ENCODE measurements at places on chromosomes 4 and X.

- no peak for DNase-seq
Measured at GRCh38 chrX:137032841-137033773, 688 bp downstream of the GPR101 start.

- DNase-seq, result no peak
Measured at GRCh38 chr4:188030401-188030800, 34.8 kb downstream of the ZFP42 start.

DNA sequence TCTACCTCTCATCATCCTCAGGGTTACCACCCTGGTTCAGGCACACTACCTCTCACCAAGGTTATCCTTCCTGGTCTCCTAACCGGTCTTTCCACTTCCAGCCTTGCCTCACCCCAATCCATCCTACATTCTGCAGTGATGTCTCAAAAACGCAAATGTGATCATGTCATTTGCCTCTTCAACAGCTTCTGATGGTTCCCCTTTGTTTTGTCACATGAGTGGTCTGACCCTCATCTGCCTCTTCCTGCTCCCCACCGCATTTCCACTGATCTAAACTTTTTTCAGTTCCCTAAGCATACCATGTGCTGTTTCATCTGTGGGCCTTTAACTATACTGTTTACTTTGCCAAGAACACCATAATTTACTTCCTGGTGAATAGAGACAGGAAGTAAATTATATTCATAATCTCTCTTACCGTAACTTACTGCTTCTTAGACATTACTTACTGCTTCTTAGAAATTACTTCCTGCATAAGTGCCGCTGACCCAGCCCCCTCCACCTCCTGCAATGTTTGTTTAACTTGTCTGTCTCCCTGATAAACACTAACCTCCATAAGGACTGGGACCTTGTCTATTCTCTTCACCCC lies 27.1 kb upstream of the NSUN7 start:
- no peak for DNase-seq

GRCh38 chr4:152981278-152981677 lies 45.2 kb downstream of the FHDC1 start:
- DNase-seq, result peak; percentile 29

DNA sequence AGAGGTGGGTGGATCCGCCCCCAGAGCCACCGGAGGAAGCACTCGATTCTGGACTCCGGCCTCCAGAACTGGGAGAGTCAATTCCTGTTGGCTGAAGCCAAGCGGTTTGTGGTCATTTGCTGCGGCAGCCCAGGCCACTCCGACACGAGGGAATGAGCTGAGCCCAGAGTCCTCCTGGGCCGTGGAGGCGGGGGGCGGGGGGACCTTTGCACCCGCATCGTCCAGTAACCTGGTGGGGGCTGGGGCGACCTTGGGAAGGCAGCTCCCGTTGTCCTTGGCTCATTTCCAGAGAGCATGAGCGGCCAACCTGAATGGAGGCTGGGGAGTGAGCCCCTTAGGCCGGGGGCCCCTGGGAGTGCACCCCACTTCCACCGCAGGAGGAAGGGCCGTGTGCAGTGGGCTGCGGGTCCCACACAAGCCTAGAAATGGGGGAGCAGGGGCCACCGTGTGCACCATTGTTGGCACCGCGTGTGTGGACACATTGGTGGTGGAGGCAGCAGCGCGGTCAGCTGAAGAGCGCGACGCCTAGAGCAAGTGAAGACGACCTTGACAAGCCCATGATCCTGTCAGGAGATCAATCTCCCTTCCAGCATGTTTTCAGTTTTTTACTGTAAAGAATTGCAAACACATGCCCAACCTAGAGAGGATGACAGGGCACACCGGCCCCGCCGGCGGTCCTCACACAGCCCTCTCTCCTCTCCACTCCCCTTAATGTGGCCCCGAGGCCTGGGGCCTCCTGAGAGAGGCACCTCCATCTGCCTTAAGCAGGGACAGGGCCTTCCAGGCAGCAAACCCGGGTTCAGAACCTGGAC lies 19.9 kb upstream of the DUSP9 start:
- DNase-seq, result no peak

- DNase-seq, result no peak
Measured at GRCh38 chrX:3639236-3639635, 74.2 kb downstream of the PRKX start.

DNA sequence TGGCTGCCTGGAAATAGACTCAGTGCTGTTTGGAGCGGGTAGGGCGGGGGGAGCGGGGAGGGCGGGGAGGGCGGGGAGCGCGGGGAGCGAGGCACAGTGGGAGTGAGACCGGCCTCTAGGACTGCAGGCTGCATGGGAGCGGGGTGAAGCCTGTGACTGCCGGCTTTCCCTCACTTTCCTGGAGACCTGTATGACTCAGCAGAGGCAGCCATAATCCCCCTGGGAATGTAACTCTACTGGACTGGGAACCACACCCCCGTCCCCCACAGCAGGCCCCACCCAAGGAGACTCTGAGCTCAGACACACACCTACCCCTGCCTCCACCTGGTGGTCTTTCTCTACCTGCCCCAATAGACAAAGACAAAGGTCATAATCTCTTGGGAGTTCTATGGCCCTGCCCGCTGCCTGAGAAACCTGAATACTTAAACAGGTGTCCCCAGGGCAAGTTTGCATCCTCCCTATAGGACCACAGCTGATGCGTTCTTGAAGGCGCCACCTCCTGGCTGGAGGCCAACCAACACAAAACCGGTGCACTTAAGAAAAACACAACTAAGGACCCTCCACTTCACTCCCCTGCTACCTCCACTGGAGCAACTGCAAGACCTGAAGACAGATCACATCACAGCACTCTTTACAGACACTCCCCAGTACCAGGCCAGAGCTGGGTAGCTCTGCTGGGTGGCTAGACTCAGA lies 18.0 kb downstream of the HDAC8 start:
- DNase-seq, result no peak

DNA sequence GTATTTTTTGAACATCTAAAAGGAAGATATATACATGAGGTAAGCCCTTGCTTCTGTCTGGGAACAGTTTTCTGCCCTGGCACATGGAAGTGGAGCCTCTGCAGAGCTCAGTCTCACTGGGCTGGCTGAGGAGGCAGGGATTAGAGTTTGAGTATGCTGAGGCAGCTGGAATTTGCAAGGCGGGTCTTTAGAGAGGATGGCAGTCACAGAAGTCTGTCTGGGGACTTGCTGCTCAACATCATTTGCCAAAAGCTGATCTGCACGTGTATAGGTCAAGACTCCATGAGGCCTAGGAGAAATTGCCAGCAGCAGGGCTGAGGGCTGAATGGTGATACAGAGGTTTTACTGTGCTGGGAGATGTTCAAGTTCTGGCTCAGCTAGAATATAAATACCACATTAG lies 163.6 kb upstream of the ANK2 start:
- no peak for DNase-seq

GRCh38 chrX:95893636-95894035 lies 791.0 kb upstream of the DIAPH2 start:
- no peak for DNase-seq

Data from cardiac septum (tissue), 1 donor.